Stimulated activated CD8-positive, alpha-beta memory T cell treated with anti-CD3 and anti-CD28 coated beads, Interleukin-7, amount 100 ng/mL, for 48 hours (primary cell): ENCODE measurements at places on chromosomes 6 and 20.

DNA sequence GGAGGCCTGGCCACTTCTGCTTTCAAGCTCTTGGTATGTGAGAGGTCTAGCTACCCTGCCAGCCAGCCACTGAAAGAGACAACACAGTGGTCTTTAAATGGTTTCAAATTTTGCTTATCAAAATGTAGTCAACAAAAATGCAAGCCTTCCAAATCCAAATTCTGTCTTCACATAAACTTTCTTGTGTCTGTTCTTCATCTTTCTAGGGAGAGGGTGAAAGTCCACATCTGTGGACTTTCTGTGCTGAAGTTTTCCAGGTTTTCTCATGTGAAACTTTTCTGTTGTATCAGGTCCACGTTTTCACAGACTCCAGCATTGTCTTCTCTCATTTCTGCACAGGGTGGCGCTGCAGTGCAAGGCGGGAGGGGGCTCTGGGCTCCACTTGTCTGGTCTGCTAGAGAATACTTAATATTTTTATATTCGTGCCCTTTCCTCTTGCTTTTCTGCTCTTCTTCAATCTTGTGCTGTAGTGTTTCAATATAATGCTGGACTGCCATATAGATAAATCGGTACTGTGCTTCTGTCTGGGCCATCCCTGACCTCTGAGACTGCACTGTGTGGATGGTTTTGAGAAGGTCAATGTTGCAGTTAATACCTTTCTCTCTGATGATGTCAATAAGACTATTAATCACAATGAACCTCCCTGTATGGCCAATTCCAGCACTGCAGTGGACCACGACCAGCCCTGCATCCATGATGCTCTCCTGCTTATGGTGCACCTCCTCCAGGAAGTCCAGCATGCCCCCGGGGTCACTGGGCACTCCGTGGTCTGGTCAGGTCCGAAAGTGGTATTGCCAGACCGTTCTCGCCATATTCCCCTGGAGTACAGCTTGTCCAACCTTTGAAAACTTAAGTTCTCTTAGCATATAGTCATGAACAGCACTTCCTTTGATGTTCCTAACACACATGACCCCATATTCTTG is 161.6 kb upstream of the TNFAIP3 start:
- DNase-seq, result peak; percentile 43

- DNase-seq, result no peak
Measured at GRCh38 chr6:16476861-16477260, 238.5 kb downstream of the GMPR start.

GRCh38 chr6:83597511-83597910 is 85.2 kb downstream of the PRSS35 start:
- no peak for DNase-seq

- no peak for DNase-seq
Measured at GRCh38 chr20:53866794-53867740, 203.3 kb downstream of the BCAS1 start.

DNA sequence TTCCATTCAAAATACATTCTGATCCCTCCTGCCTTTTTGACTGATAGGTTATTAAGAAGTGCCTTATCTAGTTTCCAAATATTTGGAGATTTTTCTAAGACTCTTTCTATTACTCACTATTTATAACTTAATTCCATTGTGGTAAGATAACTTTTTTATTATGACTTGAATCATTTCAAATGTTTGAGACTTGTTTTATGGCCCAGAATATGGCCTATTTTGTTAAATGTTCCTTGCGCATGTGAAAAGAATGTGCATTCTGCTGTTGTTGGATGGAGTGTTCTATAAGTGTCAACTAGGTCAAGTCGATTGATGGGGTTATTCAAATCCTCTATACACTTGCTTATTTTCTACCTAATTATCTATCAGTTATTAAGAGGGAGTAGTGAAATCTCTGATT is 13.1 kb upstream of the TCP11 start:
- no peak for DNase-seq

GRCh38 chr20:44198872-44199271 is 11.7 kb downstream of the OSER1 start:
- no peak for DNase-seq

- no peak for DNase-seq
Measured at GRCh38 chr6:97055743-97056142, 131.2 kb downstream of the KLHL32 start.

GRCh38 chr20:45097485-45098102 is 3.3 kb downstream of the KCNS1 start:
- peak; percentile 31 for DNase-seq

DNA sequence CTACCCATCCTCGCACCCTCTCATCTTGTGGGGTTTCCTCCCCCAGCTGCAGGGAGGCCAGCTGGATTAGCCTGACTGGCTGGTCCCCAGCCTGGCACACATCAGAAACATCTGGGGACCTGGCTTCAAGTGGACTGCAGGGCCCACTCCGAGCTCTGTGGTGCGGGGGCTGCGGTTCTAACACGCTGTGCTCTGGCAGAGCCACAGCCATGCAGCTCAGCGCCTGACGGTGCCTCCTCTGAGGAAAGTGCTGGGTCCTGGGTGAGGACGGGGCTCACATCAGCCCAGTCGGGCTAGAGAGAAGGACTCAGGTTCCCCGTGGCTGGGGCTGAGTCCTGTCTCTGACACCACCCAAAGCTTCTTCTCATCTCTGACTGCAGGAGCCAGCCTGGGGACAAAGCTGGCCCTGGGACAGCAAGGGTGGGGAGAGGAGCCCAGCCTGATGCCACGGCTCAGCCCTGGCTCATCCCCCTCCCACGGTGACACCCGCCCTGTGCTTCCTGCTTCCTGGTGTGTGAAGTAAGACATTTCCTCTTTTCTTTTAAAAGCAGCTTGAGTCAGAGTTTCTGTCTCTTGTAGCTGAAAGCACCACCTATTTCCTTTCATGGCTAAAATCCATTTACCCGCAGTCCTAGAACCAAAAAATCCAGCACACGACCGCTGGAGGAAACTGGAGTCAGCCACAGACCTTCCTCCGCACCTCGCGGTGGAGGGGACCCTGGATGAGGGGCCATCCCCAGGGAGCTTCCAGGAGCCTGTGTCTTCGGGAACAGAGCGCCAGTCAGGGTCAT is 127.4 kb upstream of the AFDN start:
- peak; percentile 47 for DNase-seq

DNA sequence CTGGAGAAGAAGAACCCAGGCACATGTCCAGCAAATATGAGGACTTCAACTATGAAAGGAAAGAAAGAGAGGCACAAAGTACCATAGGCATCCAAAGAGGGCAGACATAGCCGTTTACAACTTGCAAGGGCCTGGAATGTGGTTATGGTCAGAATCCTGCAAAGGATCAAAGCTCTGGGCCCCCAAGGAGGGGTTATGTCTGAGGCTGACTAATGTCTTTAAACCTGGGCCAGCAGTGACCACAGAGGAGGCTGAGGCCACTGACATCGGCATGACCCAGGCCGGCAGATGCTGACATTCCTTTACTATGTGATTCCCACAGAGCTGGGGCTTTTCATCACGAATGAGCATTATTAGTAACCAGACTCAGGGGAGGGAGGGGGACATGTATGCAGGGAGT is 861.1 kb downstream of the DHX35 start:
- no peak for DNase-seq

DNA sequence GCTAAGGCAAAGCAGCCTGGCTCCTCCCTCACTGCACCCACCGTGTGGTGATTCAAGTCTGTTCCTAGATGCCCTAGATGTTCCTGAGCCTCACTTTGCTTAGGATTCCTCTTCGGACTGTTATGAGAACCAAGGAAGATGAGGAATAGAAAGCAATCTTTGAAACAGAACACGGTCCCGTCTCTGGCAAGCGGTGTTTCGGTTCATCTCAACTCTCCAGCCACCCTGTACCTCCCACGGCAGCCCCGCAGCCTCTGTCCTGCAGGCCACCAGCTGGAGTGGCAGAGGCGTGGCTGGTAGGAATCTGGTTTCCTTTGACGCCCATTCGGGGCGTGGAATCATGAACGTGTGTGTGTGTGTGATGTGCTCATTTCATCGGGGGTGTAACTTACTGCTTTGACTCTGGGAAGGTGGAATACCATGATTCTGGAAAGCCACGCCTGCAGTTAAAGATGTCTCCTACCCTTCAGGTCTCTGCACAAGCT is 21.3 kb downstream of the PDE10A start:
- no peak for DNase-seq

GRCh38 chr6:45634231-45634630 is 256.5 kb upstream of the SUPT3H start:
- no peak for DNase-seq

DNA sequence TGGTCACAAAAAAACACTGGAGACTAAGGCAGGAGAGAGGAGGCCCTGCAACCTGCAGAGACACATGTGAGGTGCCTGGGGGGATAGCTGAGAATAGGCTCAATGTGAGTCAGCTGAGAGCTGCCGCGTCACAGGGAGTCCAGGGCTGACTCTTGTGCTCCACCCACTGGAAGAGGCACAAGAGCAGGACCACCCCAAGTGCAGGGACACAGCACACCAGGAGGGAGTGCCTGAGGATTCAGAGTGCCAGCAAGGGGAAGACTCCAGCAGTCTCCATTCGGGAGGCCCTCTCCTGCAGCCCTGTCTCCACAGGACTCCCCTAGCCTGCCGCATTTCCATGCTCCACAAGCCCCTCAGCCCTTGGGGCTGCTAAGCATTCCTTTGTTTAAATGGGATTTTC is 105.5 kb downstream of the HUS1B start:
- DNase-seq, result peak; percentile 76

- no peak for DNase-seq
Measured at GRCh38 chr20:2103461-2104153, 2.0 kb downstream of the STK35 start.

- DNase-seq, result no peak
Measured at GRCh38 chr6:107965746-107966145, 7.7 kb upstream of the SEC63 start.
